ENCODE measurements at places on chromosomes 1 and 21.

GRCh38 chr1:89763649-89763986 lies 57.2 kb upstream of the LRRC8D start:
- DNase-seq, result no peak

DNA sequence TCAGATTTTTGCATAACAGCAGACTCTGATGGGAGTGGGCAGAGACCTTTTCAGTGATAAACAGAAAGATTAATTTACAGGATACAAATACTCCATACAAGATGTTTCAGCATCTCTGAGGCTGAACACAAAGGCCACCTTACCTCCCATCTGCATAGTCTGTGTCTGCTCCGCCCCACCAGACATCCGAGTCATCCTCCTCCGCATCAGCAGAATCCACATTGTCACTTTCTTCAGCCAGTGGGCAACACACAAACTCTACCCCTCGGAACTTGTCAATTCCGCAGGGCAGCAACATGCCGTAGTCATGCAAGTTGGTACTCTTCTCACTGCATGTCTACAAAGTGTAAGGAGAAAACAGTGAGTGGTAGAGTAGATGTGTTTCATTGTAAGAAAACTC lies 119.7 kb downstream of the APP start:
- no peak for DNase-seq

DNA sequence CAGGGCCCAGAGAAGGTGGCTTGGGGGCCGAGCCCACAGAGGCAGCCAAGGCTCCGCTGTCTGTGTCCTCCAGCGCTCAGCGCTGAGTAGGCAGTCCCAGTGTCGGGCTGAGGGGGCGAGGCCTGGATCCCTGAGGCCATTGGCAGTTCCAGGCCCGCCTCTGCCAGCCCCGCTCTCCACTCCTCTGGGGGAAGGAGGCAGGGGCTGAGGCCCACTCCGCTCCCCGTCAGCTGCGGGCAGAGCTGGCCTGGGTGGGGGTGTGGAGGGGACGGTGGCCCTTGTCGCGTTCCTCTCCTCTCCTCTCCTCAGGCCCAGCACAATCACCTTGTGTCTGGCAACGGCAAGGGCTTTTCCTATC lies 132.8 kb downstream of the CASZ1 start:
- no peak for DNase-seq

GRCh38 chr1:175132436-175132835 lies 60.1 kb downstream of the KIAA0040 start:
- DNase-seq, result no peak

DNA sequence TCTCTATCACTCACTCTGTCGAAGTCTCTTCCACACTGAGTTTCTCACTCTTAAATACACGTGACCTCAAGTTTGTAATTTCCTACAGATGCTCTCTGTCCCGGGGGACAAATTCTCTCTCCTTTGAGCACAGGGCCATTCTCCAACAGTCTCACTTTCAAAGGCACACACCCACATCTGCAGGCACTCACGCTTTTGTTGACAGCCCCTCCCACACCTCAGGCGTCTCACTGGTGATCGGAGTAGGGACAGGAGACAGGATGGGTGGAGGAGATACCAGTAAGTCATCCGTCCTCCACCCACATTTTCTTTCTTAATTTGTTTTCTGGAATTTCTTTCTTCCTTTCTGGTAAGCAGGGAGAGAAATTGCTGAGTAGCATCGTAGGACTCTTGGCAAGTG lies 40.6 kb upstream of the GREM2 start:
- DNase-seq, result peak; percentile 1

DNA sequence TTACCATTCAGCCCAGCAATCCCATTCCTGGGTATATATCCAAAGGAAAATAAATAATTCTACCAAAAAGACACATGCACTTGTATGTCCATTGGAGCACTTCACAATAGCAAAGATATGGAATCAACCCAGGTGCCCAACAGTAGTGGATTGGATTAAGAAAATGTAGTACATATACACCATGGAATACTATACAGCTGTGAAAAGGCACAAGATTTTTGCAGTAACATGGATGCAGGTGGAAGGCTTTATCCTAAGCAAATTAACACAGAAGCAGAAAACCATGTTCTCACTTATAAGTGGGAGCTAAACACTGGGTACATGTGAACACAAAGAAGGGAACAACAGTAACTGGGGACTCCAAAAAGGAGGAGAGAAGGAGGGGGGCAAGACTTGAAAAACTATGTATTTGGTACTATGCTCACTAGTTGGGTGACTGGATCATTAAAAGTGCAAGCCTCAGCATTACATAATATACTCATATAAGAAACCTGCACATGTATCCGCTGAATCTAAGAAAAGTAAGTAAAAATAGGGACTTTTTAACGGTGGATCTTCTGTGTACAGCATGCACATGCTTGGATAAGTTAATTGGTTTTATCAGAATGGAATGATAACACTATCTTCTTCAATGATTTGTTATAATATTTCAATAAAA lies 3.9 kb upstream of the SHCBP1L start:
- no peak for DNase-seq

DNA sequence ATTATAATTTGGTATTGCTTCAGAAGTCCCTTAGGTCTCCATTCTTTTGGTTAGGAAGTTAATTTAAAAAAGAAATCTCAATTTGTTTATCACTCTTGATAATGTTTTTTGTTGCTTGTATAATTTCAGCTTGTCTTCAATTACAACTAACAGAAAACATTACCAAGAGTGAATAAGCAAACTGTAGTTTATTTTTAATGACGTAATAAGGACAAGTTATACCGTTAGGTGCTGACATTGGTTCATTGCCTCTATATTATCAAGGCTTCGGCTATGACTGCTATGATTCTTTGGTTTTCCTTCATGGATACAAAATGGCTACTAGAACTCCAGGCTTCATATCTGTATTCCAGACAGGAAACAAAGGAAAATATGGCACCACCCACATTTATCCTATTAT lies 220.6 kb downstream of the PTGER3 start:
- DNase-seq, result no peak

GRCh38 chr21:25898671-25899070 lies 163.9 kb downstream of the GABPA start:
- DNase-seq, result no peak

DNA sequence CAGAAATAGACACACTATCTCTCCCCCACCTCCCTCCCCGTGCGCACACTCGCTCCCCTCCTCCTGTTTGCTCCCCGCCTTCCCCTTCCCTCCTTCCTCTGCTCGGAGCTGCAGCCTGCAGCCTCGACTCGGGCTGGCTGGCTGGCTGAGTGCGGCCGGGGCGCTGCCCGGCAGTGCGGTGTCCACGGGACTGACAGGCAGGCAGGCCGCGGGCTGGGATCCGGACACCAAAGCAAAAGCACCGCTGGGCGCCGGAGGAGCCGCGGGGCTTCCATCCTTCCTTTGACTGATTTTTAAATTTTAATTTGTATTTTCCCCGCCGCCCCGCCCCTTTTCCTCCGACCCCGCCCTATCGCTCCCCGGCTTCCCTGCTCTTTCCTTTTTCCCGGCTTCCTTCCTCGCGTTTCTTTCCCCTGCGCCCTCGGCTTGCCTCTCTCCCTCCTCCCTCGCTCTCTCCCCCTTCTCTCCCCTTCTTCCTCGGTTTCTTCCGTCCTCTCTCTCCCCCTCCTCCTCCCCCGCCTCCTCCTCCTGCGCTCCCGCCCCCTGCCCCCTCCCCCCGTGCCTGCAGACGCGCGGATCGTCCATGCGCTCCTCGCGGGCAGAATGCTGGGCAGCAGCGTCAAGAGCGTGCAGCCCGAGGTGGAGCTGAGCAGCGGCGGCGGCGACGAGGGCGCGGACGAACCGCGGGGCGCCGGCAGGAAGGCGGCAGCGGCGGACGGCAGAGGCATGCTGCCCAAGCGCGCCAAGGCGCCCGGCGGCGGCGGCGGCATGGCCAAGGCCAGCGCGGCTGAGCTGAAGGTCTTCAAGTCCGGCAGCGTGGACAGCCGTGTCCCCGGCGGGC lies 109.4 kb downstream of the NAV1 start:
- DNase-seq, result no peak

DNA sequence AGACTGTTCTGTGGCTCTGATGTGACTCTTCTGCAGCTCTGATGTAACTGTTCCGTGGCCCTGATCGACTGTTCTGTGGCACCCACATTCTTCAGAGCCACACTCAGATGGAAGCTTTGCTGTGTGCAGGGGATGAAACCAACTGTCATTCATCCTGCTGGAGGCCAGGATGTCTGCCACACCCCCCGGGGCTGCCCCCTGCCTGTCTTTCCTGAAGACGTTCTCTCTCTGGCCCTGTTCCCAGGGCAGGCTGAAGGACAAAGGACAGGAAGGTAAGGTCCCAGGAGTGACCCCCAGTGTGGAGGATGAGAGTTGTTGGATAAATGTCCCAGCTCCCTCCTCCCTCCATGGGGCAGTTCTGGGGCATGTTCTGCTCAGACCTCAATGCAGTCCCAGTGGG lies 29.4 kb upstream of the UMODL1 start:
- no peak for DNase-seq

- DNase-seq, result no peak
These were observed 48.3 kb upstream of the H6PD start for GRCh38 chr1:9186082-9186859.

DNA sequence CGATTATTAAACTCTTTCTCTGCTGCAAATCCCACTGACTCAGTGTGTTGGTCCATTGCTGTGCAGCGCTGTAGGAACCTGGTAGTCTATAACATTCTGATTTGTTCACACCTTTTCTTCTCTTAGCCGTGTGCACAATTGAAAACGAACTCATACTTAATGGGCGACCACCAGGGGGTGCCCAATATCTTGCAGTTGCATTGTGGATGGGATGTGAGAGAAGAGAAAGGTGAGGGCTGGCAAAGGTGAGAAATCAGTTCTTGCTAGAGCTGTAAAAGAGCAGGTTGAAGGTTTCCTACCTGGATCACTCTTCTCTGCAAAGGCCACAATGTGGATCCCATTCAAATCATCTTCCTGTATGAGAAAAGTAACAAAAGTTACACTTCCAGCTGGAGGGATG lies 51.0 kb downstream of the CASQ2 start:
- DNase-seq, result no peak

GRCh38 chr21:34705011-34705410 lies 36.2 kb downstream of the CLIC6 start:
- no peak for DNase-seq

- no peak for DNase-seq
These were observed 27.6 kb downstream of the RRP1B start for GRCh38 chr21:43686811-43687565.

DNA sequence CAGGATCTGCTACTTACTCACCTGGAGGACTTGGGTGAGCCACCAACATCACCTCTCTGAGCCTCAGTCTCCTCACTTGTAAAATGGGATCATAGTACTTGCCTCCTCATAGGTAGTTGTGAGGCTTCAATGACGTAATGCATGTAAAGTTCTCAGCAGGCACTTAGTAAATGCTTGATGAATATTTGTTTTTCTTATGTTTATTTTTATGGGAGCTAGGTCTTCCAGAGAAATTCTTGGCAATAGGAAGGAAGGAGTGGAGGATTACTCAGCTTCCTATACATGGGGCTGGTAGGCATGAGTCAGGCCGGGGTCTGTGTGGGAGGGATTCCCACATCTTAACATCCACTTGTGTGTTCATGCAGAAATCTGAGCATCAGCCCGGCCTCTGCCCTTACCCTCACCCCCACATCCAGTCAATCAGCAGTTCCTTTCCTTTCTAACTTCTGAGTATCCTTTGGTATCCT lies 95.4 kb upstream of the USP24 start:
- DNase-seq, result no peak

Measured in CD4-positive, alpha-beta T cell treated with Interleukin-2 at 100 ng/mL for 4 hours (primary cell).